ENCODE measurements at places on chromosomes 5 and 9.

GRCh38 chr9:88536023-88536324 is 996 bp downstream of the NXNL2 start:
- no peak for DNase-seq

DNA sequence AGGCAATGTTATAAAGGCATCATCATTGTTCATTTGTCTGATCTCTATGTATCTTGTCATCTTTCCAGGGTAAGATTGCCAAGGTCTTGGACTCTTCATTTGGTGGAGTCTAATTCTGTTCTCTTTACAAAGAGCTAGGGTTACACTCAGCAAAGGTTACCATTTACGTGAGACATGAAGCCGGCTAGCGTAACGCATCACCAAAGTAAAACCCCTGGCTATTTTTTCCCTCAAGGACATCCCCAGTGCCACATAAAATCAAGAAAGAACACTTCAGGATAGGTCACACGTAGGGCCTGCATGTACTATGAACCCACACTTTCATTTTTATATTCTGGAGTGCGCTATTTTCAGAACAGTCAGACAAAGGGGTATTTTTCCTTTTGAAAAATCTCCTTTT is 20.0 kb upstream of the MYOT start:
- DNase-seq, result no peak

DNA sequence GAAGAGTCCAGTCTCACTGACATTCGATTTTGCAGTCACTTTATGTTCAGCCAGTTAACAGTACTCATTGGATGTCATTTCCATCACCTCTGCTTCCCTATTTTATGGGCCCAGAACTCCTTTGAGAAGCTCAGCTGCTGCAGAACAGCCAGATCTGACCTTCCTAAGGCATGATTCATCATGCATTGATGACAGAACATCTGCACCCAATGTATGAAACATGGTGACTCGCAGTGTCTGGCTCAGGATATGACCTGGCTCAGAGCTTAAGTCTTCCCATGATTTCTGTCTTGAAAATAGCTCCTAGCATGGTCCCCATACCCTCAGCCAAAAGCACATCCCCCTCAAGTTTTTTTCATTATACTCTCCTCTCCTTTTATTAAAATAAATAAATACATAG is 92.6 kb upstream of the TRIM32 start:
- DNase-seq, result no peak

- DNase-seq, result no peak
Observed at GRCh38 chr9:98020476-98021145, 35.9 kb upstream of the NANS start.

DNA sequence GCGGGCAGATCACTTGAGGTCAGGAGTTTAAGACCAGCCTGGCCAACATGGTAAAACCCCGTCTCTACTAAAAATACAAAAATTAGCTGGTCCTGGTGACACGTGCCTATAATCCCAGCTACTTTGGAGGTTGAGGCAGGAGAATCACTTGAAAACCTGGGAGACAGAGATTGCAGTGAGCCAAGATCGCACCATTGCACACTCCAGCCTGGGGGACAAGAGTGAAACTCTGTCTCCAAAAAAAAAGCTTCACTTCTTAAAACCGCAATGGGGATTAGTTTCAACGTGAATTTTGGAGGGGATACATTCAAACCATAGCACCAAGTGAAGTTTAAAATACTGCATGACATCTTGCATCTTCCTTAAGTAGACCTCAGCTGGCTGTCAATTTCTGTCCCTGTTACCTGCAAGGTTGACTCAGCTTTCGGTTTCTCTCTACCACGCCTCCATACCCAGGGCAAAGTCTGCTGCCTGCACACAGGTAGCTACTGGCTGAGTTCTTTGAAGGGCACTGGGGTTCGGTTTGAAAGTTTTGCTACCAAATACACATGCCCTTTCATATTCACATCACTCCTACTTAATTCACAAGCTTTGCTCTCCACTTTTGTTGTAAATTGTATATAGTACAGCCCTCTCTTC is 69.3 kb downstream of the KIAA1958 start:
- DNase-seq, result no peak

DNA sequence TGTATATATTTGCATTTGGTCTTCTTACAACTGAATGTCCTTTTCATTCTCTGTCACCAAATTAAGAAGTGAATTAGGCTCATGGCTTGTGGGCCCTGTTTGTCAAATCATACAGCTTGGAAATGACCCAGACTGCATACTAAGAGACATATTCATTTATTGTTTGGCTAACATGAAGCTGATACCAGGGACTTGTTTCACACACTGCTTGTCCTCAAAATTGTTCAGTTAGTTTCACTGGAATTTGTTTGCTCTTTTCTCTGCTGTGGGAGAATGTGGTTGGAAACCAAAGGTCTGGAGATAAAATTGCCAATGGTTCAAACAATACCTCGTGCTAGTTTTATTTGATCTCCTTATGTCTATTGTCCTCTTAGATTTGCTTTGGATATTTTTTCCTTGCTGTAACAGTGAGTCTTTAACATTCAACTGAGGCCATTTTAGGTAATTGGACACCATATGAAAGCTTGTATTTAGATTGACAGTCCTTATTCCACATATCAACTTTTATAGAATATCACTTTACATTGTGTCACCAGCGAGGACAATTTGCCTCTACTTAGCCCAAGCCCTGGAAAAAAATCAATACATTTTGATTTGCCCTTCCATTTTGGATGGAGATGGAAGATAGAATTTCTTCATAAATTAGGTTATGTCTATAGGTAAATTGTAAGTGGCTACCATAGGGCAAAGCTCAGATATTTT is 144.3 kb upstream of the MTAP start:
- DNase-seq, result no peak

- peak; percentile 33 for DNase-seq
Observed at GRCh38 chr5:32578363-32578762, 7.0 kb upstream of the SUB1 start.

- DNase-seq, result no peak
Observed at GRCh38 chr5:144040615-144041305, 129.7 kb downstream of the YIPF5 start.

DNA sequence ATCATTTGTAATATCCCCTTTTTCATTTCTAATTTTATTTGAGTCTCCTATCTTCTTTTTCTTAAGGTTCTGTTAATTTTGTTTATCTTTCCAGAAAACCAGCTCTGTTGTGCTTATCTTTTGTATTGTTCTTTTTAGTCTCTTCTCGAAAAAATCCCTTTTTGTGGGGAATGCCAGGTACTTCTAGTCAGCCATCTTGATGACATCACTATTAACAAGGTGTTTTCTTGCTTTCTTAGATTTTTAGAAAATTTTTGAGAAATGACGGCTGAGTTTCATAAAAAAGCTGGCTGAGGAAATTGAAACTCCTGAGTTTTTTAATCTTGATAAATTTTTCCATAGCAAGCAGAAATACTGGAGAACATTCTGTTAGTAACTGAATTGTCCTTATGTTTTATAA is 10.7 kb downstream of the RNF180 start:
- DNase-seq, result no peak

DNA sequence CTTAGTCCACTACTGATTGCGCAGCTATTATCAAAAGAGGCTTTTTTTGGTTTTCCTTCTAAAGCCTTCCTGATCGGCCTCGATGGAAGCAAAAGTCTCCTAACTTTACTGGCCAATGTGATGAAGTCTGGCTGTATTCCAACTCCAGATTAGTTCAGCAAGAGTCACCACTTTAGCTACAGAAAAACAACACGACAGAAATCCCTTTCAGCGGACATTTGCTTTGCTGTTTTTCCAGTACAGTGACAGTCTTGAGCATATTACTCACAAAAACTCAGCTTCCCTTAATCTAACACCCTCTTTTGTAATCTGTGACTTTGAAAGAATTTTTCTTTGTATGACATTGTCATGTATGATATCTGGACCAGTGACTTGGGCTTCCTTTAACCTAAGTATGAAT is 95.7 kb downstream of the HOMER1 start:
- DNase-seq, result no peak

GRCh38 chr5:39523821-39524220 is 99.0 kb upstream of the DAB2 start:
- no peak for DNase-seq

DNA sequence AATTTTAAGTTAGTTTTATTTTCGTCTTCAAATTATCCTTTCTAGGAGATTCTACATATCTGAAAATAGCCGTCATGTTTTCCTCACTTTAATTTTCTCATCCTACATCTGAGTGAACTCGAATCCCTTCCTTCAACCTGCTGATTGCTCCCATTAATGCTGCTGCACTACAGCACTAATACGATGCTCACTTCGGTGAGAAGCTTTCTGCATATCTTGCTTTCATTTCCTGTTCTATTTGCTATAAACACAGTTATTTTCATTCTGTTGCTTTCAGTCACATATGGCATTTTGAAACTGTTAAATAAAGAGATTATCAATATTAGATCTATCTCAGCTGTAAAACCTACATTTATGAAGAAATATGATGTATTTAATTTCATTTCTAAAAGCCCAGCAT is 749.2 kb downstream of the EFNA5 start:
- DNase-seq, result no peak

- peak; percentile 15 for DNase-seq
Observed at GRCh38 chr9:81874931-81875330, 53.3 kb upstream of the SPATA31D4 start.

DNA sequence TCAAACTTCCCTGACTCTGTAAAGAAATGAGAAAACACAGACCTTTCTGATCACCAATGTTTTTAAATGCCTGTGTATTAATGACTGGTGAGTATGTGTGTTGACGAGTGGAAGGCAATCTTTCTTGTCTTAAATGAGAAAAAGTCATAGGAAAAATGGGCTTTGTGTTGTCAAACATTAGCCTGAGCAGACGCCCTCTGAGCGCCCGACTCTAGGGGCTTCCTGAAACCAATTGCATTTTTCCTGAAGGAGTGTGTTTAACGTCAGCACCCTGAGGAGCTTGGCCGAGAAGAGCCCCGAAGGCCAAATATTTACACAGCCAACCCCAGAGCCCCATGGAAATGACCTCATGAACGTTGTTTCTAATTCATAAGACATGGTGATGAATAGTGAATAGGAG is 154.3 kb downstream of the PHF2 start:
- DNase-seq, result no peak

DNA sequence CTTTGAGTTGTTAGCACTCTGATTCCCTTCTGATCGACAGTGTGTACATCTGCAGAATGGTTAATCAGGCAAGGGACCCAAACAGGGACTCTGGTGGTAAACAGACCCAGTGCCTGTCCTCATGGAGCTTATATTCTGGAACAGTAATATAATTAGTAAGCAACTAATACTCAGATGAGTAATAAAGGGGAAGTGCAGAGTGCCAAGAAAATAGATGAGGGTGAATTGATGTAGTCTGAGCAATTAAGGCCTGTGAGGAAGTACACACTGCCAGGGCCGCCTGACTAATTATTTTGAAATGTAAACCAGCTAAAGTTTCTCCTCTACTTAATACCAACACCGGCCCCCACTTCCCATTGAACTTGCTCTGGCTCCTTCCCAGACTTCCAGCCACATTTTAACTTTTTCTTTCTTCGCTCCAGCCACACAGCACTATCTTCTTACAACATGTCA is 4.2 kb downstream of the DHX29 start:
- peak; percentile 65 for DNase-seq

DNA sequence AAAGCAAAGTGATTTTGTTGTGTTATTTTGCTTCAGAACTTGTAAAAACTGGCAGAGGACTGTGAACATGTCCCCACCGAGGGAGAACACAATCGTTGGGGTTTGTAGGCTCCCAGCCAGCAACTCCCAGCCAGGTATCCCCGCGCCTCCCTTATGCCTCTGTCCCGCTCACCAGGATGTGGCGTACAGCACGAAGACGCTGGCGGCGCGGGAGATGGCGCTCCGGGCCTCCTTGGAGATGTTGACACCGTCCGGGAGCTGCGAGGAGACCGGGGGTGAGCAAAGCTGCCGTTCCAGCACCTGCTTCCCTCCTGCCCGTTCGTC is 630 bp downstream of the POLE3 start:
- DNase-seq, result peak; percentile 8

- no peak for DNase-seq
Observed at GRCh38 chr5:139862803-139863202, 67.2 kb downstream of the PSD2 start.

DNA sequence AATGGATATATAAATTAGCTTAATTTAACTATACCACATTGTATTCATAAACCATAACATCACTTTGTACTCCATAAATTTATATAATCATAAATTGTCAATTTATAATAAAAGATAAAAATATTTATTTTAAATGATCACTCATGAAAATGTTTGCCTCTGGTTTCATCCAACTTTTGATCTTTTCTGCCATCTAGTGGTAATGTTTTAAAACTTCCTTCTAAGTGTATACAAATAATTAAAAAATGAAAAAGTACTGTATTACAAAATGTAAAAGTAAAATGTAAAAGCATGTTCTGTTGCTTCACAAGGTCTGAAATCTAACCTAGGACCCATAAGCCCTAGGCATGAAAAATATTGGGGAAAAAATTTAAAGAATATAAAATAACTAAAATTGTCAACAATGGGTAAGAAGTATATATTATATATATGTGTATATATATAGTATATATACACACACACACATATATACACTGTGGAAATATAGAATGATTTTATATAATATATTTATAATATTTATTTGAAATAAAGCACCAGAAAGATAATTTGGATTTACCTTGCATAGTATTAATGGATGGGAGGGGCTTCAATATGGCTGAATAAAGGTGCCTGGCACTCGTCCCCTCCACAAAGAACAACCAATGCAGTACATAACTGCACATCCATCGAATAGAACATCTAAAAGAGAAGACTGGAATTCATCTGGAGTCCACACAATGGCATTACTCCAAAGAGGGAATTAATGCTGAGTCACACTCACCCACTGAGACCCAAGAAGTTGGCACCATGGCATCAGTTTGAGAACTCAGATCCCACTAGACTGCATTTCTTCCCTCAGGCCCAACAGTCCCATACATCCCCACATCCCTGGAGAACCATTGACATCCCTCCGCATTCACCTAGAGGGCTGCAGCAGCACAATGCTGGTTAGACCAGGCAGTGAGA is 32.5 kb downstream of the ANXA1 start:
- DNase-seq, result peak; percentile 57

- peak; percentile 51 for DNase-seq
Observed at GRCh38 chr5:136016945-136017530, 11.8 kb upstream of the TGFBI start.

- no peak for DNase-seq
Observed at GRCh38 chr5:62093976-62094375, 212.0 kb upstream of the KIF2A start.

- no peak for DNase-seq
Observed at GRCh38 chr9:88775559-88775958, 215.7 kb upstream of the S1PR3 start.

DNA sequence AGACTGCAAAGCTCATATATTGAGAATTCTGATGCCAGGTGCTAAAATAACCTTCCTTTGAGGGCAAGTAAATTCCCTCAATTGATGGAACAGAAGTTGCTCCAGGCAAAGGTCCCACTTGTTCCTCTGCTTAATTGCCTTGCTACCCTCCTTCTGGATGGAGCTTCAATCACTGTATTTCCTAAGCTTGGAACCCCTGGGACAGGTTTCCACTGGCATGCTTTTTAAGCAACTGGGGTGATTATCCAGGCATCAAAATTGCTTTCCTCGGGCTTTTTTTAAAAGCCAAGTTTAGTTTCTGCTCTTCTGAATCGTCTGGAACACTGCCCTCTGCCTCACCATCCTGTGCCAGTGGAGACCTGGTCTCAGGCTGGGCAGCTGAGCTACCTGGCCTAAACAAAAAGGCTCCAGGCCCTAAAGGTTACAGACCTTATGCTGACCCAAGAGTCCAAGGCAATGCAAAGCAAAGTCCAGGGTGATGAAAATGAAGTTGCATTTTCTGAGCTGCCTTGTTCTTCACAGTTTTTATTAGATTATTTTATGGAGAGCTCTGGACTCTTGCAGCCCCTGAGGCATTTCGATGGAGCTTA is 167.9 kb upstream of the CD180 start:
- no peak for DNase-seq

GRCh38 chr9:133609311-133610098 is at the start of gene FAM163B:
TSS of gene FAM163B (minus strand) at chr9:133609389. CDS start at chr9:133580223, 29,166 bp downstream.
- no peak for DNase-seq
